ENCODE measurements at places on chromosomes 4 and X. TPM values are rescaled to one million over a fixed set of nuclear protein-coding genes. Genes with fewer than 3 reads are reported as not detected.

DNA sequence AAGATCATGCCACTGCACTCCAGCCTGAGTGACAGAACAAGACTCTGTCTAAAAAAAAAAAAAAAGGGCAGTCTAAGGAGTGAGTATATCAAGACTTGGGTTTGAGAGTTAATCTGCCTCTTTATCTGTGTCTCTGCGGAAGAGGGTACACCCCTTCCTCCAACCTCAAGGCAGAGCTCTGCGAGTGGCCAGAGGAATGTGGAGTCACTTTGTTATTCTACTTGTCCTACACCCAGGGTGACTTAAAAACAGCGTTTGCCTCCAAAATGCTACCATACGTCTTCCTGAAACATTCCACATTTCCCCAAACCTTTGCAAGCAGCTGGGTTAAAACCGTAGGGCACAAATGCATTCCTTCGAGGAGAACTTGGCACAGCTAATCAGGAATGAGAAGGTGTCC is 199.9 kb downstream of the SHOX start:
- no peak for DNase-seq

The TMEM128 gene
- total RNA-seq: 26.5 TPM

DNA sequence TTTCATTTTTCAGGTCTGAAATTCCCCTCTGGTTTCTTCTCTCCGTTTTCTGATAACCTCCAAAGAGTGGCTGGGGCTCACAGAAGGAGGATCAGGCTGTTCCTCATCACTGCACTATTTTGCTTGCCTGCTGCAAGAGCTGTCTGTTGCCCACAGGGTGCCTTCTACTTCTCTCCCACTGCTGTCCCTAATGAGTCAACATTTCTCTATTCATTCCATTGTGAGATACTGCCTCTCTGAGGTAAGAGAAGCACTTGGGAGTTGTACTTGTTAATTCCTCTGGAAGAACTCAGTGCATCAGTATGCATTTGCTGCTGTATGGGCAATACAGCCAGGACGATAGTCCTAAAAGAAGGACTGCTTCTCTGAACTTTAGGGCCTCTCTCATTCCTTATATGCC is 34.8 kb downstream of the CT47B1 start:
- no peak for DNase-seq

DNA sequence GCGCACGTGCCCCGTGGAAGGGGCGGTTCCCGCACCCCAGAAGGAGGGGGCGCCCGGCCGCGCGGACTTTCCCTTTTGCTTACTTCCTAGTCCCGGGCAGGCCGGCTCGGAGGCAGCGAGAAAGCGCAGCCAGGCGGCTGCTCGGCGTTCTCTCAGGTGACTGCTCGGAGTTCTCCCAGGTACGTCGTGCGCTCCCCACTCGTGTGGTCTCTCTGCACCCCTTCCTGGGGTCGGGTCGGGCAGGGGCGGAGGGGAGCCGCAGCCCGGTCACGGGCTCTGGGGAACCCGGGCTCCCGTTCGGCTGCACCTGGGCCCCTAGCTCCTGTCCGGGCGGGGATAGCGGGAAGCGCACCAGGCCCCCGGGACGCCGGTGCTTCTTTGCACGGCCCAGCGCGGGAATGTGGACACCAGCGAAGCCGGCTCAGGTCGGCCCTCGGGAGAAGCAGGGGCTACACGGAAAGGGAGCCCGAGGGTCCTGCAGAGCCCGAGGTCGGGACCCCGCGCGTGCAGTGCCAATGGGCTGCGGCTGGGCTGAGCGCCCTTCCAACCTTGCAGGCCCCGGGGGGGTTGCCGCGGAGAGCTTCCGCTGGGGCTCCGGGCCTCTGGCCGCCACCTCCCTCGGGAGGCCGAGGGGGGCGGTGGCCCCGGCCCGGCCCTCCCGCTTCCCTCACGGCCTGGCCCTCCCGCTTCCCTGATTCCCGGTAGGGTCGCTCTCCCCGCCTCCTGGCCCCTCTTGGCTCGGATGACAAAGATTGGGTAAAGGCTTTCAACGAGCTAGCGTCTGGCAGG is at the start of gene TLR2:
Gene TLR2, plus strand, starts transcription at position 99 of the 789 bp plus-strand sequence. CDS start 18,628 bp downstream, outside the sequence.
- DNase-seq: no peak

GRCh38 chr4:99447079-99447478 is 11.9 kb upstream of the ADH7 start:
- DNase-seq: peak; percentile 83

The TNIP3 gene
- total RNA-seq: 1.9 TPM

- DNase-seq: no peak
Measured at GRCh38 chr4:130368668-130369067, 1272.7 kb downstream of the C4orf33 start.

DNA sequence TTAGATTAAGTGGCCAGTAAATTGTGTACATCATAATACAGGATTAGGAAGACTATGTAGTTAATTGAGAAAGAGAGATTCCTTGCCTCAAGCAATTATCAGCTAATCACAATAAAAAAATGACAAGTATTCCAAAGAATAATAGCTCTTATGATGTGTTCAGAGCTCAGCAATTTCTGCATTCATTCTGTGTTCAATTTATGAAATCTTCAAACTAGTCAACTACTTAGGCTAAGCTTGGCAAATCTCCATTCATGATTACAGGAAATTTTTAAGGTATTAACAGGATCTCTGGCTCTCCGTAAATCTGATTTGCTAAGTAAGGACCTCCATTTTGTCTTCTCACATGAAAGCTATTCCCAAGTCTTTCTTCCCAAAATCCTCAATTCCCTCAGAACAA is 256.9 kb upstream of the TEX13A start:
- no peak for DNase-seq

The AR gene
- total RNA-seq: 3.6 TPM

GRCh38 chrX:154484255-154485149 is 1.9 kb downstream of the UBL4A start:
- DNase-seq: peak; percentile 54

The SLC34A2 gene
- total RNA-seq: not detected

DNA sequence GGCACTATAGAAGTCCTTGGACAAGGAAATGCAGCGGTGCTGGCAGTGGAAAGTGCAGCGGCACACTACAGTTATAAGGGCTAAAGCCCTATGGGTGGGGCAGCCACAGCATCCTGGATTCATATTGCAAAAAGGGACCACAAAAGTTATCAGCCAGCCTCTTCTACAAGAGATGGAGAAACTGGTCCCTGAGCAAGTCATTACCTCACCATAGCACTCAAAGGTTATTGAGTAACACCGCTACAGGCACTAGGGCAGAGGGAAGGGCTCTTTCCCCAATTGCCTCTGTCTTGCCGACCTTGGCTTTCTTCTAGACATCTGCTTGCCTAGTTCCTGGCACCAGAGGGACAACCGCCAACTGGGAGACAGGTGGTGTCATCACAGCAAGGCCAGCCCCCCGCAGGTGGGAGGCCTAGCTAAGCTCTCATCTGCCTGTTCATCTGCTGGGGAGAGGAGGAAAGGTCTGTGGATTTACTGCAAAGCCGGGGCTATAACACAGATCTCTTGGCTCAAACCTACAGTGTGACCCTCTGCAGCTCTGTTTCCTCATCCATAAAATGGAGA is 600.0 kb downstream of the BCOR start:
- DNase-seq: no peak

DNA sequence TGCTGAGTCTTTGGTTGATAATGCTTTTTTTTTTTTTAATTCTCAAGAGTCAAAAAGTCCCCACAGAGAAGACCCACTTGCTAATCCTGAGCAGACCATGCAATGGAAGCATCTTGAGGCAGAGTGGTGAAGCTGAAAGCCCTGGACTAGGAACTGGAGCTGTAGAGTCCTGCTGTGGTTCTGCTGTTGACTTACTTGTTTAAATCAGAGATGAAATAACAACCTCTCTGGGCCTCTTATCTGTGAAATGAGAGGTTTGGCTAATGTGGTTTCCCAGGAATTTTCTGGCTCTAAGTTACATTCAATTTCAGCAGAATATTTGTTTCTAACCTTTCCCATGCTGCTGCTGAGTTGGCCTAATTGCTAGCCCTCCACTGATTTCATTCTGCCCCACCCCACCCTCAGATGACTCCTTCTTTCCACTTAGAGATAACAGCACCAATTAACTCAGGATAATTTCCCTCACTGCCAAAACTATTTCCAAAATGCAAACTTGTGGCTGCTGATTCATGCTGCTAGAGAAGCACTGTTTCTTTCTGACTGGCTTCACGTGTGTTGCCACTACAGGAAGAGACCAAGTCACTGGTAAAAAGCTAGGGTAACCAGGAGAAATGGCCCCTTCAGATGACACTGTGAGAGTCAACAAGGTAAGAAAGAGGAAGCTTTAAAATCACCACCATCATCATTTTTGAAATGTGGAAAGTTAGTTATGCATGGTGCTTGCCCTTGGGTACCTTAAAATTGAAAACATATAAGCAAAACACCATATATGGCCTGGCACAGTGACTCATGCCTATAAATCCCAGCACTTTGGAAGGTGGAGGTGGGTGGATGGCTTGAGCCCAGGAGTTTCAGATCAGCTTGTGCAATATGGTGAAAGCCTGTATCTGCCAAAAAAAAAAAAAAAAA is 326.4 kb downstream of the DCHS2 start:
- DNase-seq: peak; percentile 99

GRCh38 chr4:6847178-6847577 is 62.4 kb upstream of the TBC1D14 start:
- DNase-seq: no peak

- DNase-seq: no peak
Measured at GRCh38 chr4:122552898-122553297, 68.0 kb downstream of the IL21 start.

GRCh38 chr4:40826821-40827220 is 77.1 kb downstream of the NSUN7 start:
- no peak for DNase-seq

The PNMA5 gene
- total RNA-seq: not detected

GRCh38 chrX:22351966-22352365 is 79.3 kb downstream of the CBLL2 start:
- peak; percentile 9 for DNase-seq

The CXCL6 gene
- total RNA-seq: not detected
